Choroid plexus epithelial cell (primary cell): ENCODE measurements at places on chromosomes 13 and 19.

- DNase-seq = peak; percentile 36
Measured at GRCh38 chr19:4361152-4362046, 18.0 kb downstream of the MPND start.

DNA sequence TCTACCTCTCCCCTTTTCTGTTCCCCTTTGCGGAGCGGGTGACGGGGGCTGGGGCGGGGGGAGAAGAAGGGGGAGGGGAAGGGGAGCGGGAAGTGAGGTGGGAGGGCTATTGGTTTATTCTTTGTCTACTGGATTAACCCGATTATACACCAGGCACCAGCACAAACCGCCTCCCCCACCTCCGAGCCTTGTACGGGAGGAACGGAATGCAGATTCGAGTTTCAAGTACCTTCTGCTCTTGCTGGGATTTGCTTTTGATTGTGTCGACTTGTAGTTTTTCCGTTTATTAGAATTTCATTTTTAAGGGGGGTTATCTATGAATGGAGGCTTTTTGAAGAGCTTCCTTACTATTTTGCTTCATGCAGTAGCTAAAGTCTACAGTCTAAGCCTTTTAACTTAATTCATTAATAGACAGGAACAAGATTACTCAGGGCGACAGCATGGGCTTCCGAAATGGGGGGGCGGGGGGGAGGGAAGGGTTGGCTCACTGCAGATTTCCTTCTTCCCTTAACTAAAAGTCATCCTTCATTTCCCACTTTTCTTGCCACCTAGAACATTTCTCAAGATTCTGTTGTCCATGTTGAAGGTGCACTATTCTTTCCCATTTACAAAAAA, 937 bp upstream of the SPRY2 start:
- DNase-seq = peak; percentile 73

DNA sequence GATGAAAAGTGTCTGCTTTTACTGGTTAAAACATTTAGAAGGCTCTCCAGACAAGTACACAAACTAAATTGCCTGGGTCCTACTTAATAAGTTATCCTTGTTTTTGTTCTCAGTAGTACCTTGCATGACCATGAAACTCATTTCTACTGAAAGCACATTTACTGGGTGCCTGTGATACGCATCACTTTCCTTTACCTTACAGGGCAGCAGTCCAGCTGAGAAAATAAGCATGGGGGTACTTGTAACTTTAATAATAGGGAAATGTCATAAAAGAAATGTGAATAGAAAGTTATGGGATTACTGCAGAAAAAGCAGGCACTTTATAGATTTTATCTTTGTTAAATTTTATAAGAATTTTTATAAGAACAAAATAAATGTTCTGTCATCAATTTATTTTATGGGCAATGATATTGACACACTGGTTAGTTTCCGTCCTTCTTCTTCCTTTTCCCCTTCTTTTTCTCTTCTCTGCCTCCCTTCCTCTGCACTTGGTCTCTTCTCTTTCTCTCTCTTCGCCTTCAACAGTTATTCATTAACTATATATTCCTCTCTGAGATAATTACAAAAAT, 107.3 kb upstream of the AKAP11 start:
- DNase-seq = no peak

- peak; percentile 51 for DNase-seq
Measured at GRCh38 chr19:33868788-33869412, 72.2 kb downstream of the KCTD15 start.

DNA sequence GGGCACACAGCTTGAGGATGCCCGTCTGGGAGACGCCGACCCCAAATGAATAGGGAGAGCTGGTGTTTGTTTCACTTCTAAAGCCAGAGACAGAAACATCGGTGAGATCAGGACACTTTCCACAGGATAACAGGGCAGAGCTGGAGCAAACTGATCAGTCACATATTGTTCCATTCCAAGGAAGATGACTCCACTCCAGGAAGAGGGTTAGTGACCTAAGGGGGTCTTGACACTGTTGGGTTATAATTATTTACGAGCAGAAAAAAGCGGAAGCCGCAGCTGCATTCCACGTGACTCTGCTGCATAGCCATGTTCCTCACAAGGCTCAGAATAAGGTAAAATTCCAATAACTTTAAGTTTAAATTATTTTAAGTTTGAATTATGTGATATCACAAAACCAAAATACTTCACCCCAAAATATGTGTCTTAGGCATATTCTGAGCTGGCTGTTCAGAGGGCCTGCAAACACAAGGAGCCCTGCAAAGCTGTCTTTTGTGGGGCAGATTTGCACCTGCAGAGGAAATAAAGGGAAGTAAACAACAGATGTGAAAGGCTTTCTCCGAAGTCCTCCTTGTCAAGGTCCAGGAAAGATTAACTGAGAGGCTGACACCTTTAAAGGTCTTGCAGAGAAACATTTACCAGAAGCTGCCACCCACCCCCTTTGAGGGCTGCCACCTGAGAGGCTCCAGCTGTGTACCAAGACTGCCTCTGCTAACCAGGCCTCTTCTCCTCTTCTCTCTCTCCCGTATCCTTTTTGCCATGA, 819.2 kb downstream of the UQCRFS1 start:
- no peak for DNase-seq
